ENCODE measurements at places on chromosomes 5 and 9.

GRCh38 chr9:18394847-18395351 is 79.1 kb upstream of the ADAMTSL1 start:
- no peak for DNase-seq

DNA sequence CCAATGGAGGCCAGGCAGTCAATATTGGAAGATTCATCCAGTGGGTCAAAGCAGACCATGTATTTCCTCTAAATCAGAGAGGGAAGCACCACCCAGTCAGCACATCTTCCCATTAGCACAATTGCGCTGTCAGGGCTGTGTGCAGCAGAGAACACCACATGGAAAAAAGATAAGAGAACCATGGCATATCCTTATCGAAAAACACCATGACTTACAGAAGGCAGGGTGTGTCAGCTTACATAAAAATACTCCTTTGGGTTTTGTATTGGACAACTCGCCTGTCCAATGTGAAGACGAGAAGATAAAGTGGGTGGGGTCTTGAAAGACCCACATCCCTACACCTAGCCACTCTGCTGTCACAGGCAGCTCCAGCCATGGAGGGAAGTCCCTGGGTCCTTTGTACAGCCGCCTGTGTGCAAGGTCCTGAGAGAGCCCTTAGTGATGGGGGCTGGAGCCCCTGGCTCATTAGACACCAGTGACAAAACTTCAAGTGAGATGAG is 71.9 kb upstream of the SPATA31E1 start:
- no peak for DNase-seq

- peak; percentile 33 for DNase-seq
Measured at GRCh38 chr9:116437411-116438370, 249.4 kb upstream of the TRIM32 start.

DNA sequence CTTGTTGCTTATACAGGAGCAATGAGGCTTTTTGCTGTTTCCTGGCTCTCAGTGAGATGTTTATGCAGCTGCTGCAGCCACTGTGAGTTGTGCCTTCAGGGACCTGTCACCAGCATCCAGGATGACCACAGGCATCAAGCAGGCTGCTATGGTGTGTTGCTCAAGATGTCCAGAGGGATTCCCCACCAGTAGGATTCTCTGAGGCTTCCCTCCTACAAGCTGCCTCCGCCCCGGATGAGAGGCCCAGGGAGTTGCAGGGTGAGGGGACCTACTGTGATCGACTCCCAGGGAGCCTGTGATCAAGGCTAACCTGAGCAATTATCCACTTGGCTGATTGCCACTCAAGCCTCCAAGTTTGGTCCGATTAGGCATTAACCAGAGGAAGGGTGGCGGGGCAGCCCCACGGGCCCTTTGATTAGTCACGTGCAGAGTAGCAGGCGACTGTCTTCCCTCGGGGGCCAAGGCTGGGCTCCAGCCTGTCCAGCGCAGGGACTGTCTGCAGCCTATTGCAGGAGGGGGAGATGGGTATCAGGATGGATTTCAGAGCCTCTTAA is 1.8 kb upstream of the FAT2 start:
- DNase-seq: peak; percentile 38

- no peak for DNase-seq
Measured at GRCh38 chr5:160436017-160436416, 14.4 kb downstream of the PTTG1 start.

DNA sequence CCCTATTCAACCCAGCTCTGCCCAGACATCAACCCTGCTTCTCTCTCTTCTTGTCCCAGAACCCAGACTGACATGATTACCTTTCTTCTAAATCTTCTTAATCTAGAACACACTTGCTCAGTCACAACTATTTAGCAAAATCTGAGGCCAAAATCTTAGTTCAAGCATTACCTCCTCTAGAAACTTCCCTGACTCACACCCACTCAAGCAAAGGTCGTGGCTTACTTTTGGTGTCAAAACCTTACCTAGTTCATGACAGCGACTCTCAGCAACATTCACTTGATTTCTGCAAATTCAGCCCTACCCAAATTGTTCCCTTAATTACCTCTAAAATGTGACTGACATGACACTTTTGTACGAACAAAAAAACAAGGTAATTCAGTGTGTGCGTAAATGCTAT is 130.2 kb downstream of the TLE1 start:
- no peak for DNase-seq

DNA sequence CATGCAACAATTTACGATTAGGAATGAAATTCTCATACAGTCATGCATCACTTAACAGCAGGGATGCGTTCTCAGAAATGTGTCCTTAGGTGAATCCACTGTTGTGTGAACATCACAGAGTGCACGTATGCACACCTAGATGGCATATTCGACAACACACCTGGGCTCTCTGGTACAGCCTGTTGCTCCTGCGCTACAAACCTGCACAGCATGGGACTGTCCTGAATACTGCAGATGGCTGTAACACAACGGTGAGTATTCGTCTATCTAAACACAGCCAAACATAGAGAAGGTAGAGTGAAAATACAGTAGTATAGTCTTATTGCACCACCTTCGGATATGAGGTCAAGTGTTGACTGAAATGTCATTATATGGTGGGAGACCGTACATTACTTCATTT is 44.0 kb upstream of the LCP2 start:
- no peak for DNase-seq

DNA sequence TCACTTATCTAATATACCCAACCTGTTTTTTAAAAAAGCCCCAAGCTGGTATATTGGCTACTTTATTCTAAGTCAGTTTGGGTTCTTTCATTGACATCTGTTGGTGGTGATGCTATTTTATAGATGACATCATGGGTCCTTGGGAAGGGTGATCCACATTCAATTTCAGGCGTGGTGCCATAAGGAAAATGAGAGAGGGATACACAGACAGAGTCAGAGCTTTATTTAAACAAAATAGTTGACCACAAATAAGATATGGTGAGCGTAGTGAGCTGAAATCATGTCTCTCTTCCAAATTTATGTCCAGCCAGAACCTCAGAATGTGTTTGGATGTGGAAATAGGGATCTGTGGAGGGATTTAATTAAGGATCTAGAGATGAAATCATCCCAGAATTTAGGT is 302.4 kb downstream of the MAT2B start:
- no peak for DNase-seq

GRCh38 chr9:123338710-123339665 is 17.0 kb upstream of the CRB2 start:
- no peak for DNase-seq

- no peak for DNase-seq
Measured at GRCh38 chr5:81371354-81371876, 22.5 kb downstream of the ACOT12 start.

GRCh38 chr9:125393426-125393825 is 131.8 kb downstream of the GAPVD1 start:
- no peak for DNase-seq

GRCh38 chr9:69745716-69746437 is 13.9 kb downstream of the PTAR1 start:
- no peak for DNase-seq

GRCh38 chr9:35079041-35079425 is 709 bp downstream of the FANCG start:
- peak; percentile 17 for DNase-seq

- DNase-seq: no peak
Measured at GRCh38 chr9:81558091-81558830, 131.1 kb downstream of the TLE1 start.

DNA sequence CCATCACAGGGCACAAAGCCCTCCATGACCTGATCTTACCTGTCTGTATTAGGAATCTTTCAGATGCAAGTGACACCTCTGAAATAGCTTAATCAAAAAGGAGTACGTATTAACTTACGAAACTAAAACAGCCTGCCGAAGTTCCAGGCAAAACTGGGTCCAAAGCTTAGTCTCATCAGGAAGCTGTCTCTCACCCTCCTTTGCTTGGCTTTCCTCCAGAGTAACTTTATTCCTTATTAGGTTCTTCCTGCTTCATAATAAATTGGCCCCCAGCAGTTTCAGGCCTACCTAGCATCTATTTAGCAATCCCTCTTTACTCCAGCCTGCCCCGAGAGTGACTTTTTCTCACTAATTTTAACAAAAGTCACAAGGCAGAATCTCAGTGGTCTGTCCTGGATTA is 58.4 kb upstream of the STK32A start:
- DNase-seq: no peak

All from nephron progenitor cell (in vitro differentiated cells).